NCI-H2081 treated with DMSO at 0.1 percent for 48 hours (cell line): ENCODE measurements at places on chromosomes 13 and 19.

- DNase-seq: no peak
These were observed 1297.4 kb downstream of the PCDH9 start for GRCh38 chr13:65932587-65933239.

DNA sequence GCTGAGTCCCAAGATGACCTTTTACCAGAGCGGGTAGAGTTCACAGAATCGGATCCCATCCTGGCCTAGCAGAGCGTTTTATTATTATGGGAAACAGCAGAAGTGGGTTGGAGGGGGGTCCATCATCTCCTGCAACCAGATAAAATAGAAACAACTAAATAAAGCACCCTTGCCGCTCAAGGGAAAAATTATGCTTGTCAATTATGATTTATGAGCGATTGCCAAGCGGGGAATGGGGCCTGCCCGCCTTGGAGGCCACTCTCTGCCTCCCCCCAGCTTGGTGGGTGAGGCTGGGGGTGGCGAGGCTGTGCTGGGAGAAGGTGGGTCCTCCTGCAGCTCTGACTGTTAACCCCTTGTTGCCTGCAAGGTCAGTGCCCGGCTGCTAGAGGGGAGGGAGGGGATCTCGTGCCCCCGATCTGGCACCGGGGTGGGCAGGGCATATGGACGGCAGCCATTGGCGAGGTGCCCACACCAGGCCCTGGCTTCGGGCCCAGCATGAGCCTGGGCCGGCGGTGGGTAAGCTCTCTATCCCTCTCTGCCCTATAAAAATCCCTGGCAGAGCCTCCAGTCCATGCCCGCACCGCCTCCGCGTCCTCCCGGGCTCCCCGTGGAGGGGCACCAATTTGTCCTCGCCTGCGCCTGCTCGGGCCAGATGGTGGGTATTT lies 129.1 kb downstream of the URI1 start:
- DNase-seq: no peak

GRCh38 chr13:74154981-74155380 lies 20.8 kb upstream of the KLF12 start:
- DNase-seq: no peak

- no peak for DNase-seq
These were observed 12.6 kb upstream of the URAD start for GRCh38 chr13:28001049-28001448.

DNA sequence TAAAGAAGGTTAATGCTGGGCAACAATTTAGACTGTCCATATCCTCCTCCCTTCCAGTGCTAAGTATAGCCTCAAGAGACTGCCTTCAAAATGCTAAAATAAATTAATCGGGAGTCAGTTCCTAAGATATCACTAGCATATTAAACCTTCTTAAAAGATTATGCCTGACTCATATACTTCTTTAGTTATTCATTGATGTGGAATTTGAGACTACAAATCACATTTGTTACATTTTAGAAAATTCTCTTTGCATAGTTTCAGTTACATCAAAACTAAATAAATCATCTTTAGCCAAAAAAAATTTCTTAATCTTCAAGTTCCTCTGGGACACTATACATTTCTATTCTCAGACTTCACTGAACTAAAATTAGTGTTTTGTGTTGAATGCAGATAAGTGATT lies 769.1 kb downstream of the PCDH9 start:
- no peak for DNase-seq

DNA sequence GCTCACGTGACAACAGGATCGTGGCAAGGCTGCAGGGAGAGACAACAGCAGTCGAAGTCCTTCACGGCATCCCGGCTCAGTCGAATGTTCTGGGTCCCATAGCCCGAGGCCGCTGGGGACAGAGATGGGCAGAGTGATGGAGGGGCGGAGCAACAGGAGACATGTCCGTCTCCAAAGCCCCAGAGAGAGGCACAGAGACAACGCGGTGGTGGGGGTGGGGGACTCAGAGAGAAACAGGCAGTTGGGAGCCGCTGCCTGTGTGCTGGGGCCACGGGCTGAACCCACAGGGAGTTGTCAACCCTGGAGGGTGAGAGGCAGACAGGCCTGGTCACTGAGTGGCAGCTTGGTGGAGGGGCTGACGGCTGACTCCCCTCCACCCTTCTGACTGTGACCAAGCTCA lies 20.4 kb downstream of the NOSIP start:
- DNase-seq: no peak

DNA sequence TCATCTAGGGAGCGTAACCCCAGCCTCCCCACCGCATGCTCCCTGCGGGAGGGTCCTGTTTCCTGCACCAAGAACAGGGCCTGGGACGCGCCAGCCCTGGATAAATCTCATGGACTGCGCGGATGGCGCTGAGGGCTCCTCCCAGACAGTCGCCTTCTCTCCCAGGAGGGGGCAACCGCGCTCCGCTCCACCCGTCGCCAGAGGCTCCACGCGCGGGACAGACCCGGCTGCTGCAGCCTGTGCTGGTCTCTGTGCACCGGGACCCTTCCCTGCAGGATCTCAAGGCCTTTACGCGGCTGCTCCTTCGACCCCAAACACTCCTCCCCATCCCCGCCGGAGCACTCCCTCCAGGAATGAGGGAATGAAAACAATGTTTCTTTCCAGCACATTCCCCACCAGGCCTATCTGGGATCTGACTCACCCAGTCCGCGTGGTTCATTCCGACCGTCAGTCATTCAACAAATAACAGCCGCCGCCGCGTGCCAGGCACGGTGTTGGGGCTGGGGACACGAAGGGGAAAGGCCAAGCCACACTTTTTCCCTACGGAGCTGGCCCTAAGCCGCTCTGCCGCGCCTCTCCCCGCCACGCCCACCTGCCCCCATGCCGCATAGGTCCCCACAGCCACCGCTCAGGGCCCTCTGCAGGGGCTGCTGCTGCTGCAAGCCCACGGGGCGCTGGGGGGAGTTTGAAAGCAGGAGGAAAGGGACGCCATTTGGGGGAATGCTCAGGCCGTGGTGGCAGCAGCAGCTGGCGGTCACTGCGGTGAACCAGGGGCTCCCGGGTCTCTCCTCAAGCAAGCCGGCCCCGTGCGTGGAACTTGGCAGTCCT lies 6.0 kb downstream of the PNMA8B start:
- DNase-seq: no peak

- no peak for DNase-seq
These were observed 12.3 kb upstream of the MCF2L start for GRCh38 chr13:112956571-112957294.

DNA sequence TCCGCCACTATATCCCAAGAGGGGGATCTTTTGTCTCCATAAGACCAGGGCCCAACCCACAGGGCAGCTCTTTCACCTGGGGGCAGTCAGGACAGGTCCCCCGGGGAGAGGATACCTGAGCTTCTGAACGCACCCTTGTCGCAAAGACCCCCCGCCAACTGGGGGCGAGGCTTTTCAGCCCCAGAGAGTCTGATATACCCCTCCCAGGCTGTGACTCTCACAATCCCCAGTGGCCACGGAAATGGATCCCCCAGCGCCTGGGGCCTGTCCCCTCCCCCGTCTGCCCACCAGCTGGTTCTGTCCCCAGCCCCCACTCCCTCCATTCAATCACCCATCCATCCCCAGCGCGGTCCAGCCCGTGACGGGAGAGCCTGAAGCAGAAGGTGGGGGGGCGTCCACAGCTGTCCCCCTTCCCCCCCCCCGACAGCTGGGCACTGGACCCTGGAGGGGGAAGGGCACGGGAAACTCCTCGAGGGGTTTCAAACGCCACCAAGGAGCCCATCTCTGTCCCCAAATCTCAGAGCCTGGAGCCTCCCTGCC lies 823 bp downstream of the DOCK6 start:
- no peak for DNase-seq

DNA sequence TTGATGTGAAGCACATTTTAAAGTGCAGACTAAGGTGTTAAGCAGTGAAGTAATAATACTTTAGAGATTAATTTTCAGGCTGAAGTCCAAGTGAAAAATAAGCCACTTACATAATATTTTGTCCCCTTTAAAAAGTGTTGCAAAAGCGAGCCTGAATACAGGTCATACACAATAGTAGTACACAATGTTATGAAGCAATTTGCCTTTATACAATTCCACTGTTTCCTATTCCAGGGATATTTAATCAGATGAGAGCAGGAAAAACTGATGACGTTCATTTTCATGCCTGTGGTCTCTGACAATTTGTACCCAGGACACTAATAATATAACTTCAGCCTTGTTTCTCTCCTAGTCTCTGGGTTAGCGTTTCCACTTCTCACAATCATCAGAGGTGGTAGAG lies 916.7 kb downstream of the PCDH9 start:
- DNase-seq: no peak

DNA sequence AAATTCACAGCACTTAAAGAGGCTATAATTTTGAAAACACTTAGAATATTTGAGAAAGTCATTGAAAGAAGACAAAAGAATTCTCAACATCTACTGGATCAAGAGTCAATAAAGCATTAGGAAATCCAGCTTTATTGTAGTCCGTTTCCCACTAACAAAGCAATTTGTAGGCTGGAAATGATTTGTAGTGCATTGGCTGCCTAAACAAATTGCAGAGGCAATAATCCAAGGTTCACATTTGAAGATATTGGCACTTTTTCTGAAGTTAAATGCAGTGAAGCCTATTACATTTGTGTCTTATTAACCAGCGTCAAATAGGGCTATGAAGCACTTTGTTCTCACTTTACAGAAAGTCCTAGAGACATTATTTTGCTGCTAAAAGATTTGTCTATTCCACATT lies 848.1 kb upstream of the SLITRK1 start:
- no peak for DNase-seq

DNA sequence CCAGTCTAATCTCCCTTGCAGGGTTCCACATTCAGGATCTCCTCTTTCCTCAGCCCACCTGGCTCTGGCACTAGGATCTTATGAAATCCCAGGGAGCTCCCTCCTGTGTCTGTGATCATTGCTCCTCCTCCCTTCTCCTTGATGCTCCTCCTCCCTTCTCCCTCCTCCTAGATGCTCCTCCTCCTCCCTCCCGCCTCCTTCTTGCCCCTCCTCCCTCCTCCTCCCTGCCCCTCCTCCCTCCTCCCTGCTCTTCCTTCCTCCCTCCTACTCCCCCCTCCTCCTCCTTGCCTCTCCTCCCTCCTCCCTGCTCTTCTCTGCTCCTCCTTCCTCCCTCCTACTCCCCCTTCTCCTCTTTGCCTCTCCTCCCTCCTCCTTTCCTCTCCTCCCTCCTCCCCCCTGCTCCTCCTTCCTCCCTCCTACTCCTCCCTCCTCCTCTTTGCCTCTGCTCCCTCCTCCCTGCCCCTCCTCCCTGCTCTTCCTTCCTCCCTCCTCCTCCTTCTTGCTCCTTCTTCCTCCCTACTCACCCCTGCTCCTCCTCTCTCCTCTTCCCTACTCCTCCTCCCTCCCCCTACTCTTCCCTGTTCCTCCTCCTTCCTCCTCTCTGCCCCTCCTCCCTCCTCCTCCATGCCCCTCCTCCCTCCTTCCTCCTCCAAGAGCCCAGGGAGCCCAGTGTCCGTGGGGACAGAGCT lies 14.9 kb upstream of the ZBTB7A start:
- no peak for DNase-seq

DNA sequence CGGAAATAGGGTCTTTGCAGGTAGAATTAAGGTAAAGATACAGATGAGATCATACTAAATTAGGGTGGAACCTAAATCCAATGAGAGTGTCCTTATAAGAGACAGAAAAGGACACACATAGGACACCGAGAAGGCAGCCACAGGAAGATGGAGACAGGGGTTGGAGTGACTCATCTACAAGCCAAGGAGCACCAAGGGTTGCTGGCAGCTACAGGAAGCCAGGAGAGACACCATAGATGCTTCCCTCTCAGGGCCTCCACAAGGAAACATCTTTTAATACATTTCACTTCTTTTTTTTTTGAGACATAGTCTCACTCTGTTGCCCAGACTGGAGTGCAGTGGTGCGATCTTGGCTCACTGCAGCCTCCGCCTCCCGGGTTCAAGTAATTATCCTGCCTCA lies 10.1 kb downstream of the TMEM143 start:
- no peak for DNase-seq

DNA sequence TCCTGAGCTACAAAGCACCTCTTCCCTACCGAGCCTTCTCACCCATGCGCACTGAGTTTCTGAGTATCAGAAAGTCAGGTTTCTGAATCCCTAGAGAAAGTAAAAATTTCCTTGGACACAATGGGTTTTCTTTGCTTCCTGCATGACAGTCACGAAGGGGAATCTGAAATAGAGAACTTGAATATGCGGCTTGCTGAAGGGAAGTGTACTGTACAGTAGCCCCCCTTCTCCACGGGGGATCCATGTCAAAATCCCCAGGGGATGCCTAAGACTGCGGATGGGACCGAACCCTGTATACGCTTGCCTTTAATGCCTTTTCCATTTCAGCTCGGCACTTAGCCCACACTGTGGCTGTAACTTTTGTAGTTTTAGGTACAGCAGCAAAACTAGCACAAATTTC lies 107.9 kb downstream of the GGACT start:
- no peak for DNase-seq

- DNase-seq: no peak
These were observed 32.9 kb downstream of the ZNF701 start for GRCh38 chr19:52602941-52603340.

DNA sequence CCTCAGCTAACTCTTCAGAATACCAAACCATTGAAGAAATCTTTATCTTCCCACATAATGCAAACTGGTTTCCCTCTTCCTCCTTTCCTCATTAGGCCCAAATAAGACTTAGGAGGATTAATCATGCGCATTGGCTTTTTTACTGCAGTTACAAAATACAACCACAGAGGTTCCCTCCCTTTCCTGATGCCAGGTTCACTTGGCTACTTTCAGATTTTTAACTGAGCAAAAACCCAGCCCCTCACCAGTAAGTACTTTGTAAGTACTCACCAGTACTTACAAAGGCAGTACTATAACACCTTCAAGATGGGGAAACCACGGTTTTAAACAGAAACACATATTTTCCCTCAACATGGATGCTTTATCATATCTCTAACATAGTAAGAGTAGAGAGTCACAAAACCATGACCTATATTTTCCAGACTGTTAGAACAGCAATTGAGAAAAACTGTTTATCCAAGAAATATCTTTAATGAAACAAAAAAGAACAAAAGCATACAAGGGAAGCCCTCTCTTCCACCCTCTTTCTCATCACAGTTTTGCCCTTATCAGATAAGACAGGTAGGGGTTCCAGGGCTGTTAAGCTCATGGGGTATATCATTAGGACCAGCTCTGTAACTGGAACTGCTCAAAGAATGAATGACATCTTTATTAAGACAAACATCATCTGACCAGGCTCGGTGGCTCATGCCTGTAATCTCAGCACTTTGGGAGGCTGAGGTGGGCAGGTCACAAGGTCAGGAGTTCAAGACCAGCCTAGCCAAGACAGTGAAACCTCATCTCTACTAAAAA lies 12.7 kb downstream of the FOXO1 start:
- no peak for DNase-seq

DNA sequence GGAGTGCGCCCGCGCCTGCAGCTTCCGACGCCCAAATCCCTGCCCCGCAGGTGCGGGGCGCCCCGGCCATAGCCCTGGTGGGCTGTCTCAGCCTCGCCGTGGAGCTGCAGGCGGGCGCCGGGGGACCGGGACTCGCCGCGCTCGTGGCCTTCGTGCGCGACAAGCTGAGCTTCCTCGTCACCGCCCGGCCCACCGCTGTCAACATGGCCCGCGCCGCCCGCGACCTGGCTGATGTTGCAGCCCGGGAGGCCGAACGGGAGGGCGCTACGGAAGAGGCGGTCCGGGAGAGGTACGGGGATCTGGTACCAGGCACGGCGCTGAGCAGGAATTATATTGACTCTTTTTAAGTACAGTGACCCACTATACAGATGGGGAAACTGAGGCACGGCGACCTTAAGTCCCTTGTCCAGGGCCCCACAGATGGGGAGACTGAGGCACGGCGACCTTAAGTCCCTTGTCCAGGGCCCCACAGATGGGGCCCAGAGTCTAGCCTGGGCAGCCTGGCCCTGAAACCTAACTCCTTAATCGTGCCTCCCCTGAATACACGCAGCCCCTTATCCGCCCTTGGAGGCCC lies 586 bp downstream of the MRI1 start:
- no peak for DNase-seq

- no peak for DNase-seq
These were observed 2.0 kb downstream of the MTUS2 start for GRCh38 chr13:28822151-28822550.

GRCh38 chr13:37539976-37540605 lies 58.5 kb downstream of the POSTN start:
- no peak for DNase-seq
